ENCODE measurements at places on chromosomes 12 and 14.

DNA sequence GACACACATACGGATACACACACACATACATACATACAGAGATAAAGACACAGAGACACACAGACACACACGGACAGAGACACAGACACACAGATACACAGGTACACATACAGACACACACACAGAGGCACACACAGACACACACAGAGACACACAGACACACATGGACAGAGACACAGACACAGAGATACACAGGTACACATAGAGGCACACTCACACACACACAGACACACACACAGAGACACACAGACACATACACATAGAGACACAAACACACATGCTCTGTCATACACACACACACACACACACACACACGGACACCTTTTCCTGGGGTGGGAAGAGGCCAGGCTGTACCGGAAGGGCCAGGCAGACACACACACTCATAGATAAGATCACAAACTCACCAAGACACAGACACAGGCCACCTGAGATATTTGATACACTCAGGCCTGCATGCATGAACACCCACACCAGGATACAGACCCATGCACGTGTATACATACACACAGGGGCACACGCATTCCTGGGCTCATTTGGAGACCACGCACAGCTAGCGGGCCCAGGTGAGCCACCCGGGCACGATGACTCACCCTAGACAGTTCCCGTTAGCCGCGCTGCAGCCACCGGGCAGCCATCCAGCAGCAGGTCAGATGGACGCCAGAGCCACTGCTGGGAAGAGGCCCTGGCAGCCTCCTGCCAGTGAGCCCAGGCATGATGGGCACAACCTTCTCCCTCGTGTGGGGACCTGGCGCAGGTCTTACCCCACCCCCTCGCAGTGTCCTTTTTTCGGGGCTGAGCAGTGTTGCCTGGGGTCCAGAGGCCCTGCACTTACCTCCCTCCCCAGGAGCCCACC lies 1.8 kb upstream of the AHNAK2 start:
- no peak for DNase-seq

GRCh38 chr14:40368314-40368713 lies 936.1 kb upstream of the FBXO33 start:
- no peak for DNase-seq

DNA sequence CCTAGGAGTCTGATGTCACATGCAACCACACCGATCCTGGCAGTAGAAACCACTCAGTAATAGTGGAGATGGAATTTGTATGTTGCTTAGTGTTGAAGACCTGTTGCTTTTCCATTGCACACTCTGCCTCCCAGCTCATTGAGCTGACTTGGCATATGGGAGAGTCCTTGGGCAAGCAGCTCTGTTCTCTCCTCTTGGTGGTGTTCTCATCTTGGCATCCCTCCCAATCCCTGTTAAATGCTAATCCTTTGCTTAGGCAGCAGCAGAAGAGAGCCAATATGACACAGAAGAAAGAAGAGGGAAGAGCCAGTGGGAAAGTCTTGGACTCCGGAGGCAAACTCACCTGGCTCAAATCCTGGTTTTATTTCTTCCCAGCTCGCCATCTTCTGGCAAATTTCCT lies 178.0 kb upstream of the CAND1 start:
- DNase-seq, result no peak

- peak; percentile 17 for DNase-seq
These were observed 61.0 kb upstream of the PELI2 start for GRCh38 chr14:56057071-56057741.

DNA sequence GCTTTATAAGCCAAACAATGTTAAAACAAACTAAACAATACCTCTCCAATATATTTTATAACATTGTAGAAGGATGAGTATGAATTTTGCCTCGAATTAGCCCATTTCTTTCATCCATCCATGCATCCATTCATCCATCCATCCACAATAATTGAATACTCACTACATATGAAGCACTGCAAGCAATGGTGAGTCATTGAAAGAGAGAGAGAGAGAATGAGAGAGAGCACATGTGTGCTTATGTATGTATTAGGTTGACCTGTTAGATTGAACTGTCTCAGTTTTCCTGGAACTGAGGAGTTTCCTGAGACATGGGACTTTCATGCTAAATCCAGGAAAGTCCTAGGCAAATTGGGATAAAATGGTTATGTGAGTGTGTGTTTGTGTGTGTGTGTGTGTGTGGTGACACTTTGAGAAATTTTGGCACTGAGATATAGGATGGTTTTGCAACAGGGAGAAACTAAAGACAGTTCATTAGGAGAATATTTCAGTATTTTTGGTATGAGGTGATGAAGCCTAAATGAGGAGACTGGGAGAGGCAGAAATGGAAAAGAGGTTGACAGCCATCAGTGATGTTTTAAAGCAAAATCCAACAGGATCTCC lies 98.4 kb downstream of the C12orf75 start:
- DNase-seq, result no peak

DNA sequence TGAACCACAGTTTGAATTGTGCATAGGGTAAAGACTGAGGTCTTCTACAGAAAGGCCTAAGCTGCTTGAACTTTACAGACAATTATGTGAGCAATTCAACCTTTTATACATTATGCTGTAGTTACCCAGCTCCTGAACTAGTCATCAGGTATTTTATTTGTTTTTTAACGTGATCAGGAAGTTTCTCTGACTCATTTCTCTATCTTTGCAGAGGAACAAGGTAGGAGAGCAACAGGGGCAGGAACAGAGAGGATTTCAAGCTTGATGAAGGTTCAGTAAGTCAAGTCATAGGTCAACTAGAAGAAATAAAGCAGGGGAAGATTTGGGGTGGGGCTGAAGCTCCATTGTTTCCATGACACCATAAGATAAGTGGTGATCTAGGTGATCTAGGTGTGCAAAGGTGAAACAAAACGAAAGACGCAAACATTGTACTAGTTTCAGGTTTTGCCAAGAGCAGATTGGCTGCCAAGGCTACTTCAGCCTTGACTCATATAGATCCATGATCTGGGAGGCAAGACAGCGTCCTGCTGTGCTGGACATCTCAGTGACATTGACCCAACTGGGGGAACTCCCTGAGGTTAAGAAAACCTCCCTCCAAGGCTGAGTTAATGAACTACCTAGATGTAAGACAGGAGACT lies 198.1 kb downstream of the DAD1 start:
- DNase-seq, result no peak

GRCh38 chr12:119259484-119259883 lies 75.0 kb upstream of the CCDC60 start:
- no peak for DNase-seq

- no peak for DNase-seq
These were observed 19.0 kb downstream of the KLRB1 start for GRCh38 chr12:9588749-9589148.

GRCh38 chr12:1351926-1352325 lies 242.5 kb downstream of the FBXL14 start:
- DNase-seq, result no peak

GRCh38 chr12:104519190-104520019 lies 62.7 kb downstream of the CHST11 start:
- DNase-seq, result no peak

DNA sequence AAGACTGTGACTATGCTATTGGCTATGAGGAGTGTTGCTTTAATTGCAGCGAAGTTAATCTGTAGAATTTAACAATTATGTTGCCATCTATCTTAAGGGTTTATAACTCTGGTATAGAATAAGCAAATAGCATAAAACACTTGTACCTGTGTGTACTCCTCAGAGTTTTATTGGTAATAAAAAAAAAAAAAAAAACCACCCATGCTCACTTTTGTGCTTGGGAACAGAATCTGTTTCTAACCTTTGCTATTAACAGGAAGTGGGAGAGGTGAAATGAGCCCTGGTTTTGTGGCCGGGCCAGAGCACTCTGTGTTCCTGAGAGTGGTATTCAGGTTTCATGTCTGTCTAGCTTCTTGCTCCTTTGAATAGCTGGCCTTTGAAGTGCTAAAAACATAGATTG lies 53.1 kb downstream of the PDE3A start:
- no peak for DNase-seq

DNA sequence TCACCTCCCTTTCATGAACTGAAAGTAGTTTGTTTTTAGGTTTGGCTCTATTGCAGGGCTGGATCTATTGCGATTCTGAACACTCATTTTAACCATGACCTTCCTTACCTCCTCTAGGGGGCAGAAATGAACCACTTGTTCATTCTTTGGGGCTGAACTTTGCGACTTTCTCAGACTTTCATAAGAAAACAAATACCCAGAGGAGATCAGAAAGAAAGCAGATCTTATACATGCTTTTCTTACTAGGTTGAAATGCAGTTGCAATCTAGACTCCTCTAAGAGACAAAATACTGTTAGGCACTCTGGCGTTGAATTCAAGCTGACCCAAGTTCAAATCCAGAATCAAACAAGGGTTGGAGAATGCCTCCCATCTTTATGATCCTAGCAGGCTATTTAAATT lies 32.6 kb upstream of the PLEKHG3 start:
- peak; percentile 54 for DNase-seq

DNA sequence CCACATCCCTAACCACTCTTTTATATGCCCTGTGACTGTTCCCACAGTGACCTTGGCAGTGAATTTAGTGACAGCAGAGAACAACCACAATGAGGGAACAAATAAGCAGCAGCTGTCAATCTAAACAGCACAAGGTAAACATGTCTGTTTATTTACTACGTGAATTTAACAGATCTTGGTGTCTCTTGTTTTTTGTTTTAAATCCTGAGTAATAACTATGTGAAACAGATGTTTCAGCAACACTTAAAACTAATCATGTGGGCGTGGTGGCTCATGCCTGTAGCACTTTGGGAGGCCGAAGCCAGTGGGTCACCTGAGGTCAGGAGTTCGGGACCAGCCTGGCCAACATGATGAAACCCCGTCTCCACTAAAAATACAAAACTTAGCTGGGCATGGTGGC lies 17.0 kb upstream of the CFAP54 start:
- DNase-seq, result no peak

DNA sequence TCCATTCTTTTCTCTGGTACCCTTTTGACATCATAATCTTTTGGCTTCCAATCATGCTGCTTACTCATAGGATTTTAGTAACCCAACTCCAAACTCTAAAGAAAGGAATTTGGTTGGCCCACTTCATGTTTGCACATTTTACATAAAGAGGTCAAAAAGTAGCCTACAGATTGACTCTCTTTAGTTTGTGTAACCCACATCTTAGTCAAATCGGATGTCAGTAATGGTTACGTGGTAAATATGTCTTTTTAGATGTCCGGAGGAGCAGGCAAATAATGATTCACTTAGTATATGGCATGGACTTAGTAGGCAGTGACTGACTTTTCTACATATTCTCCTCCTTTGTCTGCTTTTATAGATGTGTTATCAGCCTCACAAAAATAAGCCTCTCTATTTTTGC lies 711.6 kb upstream of the FOXG1 start:
- DNase-seq, result no peak

- DNase-seq, result no peak
These were observed 9.4 kb upstream of the KCNH3 start for GRCh38 chr12:49529414-49529813.
